NCI-H2081 treated with DMSO at 0.1 percent for 48 hours (cell line): ENCODE measurements at places on chromosomes 6 and 20.

- DNase-seq, result no peak
These were observed 13.7 kb downstream of the BTN3A1 start for GRCh38 chr6:26415791-26416190.

GRCh38 chr6:136611746-136612145 is 61.5 kb upstream of the MAP7 start:
- no peak for DNase-seq

- DNase-seq, result no peak
These were observed 135.7 kb upstream of the SHLD1 start for GRCh38 chr20:5614506-5614905.

DNA sequence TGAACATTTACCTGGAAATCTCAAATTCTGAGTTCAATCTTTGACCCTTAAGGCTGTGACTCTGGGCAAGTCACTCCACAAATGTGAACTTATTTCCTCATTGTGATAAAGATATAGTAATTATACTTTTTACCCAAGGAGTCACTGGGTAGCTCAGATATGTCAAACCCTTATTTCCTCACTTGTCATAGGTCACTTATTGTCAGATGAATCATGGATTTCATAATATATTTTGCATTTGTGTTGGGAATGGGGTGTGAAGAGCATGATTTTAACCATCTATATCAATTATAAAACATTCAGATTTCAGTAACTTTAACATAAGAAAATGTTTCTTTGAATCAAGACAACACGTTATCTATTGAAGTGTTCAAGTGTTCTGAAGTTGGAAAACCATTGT is 3.7 kb upstream of the CARMIL1 start:
- no peak for DNase-seq

- no peak for DNase-seq
These were observed 4.9 kb downstream of the PLCG1 start for GRCh38 chr20:41142245-41142644.
